ENCODE measurements at places on chromosomes 11 and 22.
A peak's percentile ranks its signal among the peaks of the same experiment; 100 is the strongest.

- DNase-seq = peak; percentile 23
These were observed 10.3 kb downstream of the PARVG start for GRCh38 chr22:44191036-44191454.

- no peak for DNase-seq
These were observed 27.6 kb downstream of the TENM4 start for GRCh38 chr11:79413268-79413667.

- no peak for DNase-seq
These were observed 97.4 kb downstream of the NTM start for GRCh38 chr11:131467645-131468394.

DNA sequence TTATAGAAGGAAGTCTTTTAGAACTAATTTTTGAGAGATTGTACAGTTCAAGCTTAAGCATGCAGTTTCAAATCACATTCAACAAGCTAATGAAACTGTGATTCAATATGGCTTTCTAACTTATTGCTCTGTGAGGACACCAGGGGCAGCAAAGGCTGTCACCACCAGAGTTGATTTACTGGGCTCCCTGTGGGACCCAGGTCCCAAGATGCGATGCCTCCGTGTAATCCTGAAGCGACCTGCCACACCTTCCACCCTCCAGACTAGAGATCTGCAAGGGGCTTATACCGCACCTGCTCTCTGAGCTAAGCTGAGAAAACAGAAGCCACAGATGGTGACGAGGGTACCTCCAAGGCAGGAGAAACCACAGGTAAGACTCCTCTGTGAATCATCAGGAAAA, 918 bp upstream of the OR51Q1 start:
- no peak for DNase-seq

Measured in stimulated activated CD8-positive, alpha-beta memory T cell treated with anti-CD3 and anti-CD28 coated beads, Interleukin-7, amount 100 ng/mL, for 4 hours (primary cell).